ENCODE measurements at places on chromosomes 12 and 14. TPM values are rescaled to one million over a fixed set of nuclear protein-coding genes. Genes with fewer than 3 reads are reported as not detected.

- H3K36me3 ChIP-seq, result no peaks in the 10 kb centered on the region
- peaks cover 19% of the 10 kb centered on the region for H3K4me1 ChIP-seq
- DNase-seq, result peak; percentile 69
Measured at GRCh38 chr12:77031745-77032144, 33.6 kb downstream of the E2F7 start.

DNA sequence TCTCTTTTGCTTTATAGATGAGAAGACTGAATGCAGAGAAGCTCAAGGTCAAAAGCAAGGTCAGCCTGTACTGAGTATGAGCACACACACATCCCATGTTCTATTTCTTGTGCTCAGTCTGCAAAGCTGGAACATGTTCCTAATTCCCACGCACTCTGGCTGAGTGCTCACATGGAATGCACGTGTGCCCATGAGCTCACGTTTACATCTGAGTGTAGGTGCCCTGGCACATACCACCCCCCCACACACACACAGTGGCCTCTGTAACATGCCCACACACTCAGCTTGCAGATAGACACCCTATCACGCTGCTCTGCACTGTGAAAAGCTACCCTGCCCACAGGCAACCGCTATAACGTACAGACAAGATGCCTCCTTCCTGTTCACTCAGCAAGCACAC lies 700.1 kb downstream of the MED13L start:
- no peak overlapping the region for H3K27ac ChIP-seq
- H3K4me3 ChIP-seq, result no peak overlapping the region
- H3K36me3 ChIP-seq, result no peaks in the 10 kb centered on the region
- H3K27me3 ChIP-seq, result no peaks in the 10 kb centered on the region
- H3K4me1 ChIP-seq, result no peaks in the 10 kb centered on the region

GRCh38 chr12:49111206-49111605 lies 559 bp upstream of the LMBR1L start:
- H3K36me3 ChIP-seq, result no peaks in the 10 kb centered on the region
- peaks cover 22% of the 10 kb centered on the region for H3K4me1 ChIP-seq
- H3K27me3 ChIP-seq, result no peaks in the 10 kb centered on the region
- peak overlapping the region; percentile 85 for H3K4me3 ChIP-seq
- peak overlapping the region; percentile 69 for H3K27ac ChIP-seq

VCPKMT gene
- total RNA-seq, result 8.2 TPM

DNA sequence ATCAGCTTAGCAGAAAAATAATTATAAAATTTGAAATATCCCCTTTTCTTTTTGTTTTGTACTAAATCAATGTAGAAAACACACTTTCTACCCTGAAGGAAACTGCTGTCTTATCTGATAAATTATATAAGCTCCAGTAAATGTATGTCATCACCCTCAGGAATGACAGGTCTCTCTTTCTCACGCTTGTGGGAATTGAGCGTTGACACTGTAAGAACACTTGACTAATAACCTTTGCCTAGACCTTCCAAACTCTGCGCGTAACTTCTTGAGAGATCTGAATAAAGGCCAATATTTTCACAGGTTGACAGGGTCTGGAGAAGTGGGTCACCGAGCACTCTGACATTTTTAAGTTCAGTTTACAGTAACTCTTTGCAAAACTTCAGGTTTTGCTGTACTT lies 138.5 kb downstream of the BCAT1 start:
- no peak for DNase-seq
- H3K4me3 ChIP-seq, result no peak overlapping the region
- H3K4me1 ChIP-seq, result no peaks in the 10 kb centered on the region
- H3K27ac ChIP-seq, result no peak overlapping the region
- peaks cover 18% of the 10 kb centered on the region for H3K36me3 ChIP-seq
- H3K27me3 ChIP-seq, result no peaks in the 10 kb centered on the region

- DNase-seq, result no peak
- no peak overlapping the region for H3K4me3 ChIP-seq
- no peaks in the 10 kb centered on the region for H3K36me3 ChIP-seq
- no peak overlapping the region for H3K27ac ChIP-seq
- H3K4me1 ChIP-seq, result no peaks in the 10 kb centered on the region
Measured at GRCh38 chr12:116677202-116677661, 60.6 kb downstream of the SPRING1 start.

DNAH10 gene
- 0.11 TPM for total RNA-seq

HOXC12 gene
- not detected for total RNA-seq

GRCh38 chr12:47751561-47751960 lies 7.1 kb downstream of the RAPGEF3 start:
- H3K27me3 ChIP-seq, result no peaks in the 10 kb centered on the region
- H3K4me3 ChIP-seq, result no peak overlapping the region
- H3K36me3 ChIP-seq, result no peaks in the 10 kb centered on the region

Measured in GM23248 (cell line).